ENCODE measurements at places on chromosomes 6 and 20.

DNA sequence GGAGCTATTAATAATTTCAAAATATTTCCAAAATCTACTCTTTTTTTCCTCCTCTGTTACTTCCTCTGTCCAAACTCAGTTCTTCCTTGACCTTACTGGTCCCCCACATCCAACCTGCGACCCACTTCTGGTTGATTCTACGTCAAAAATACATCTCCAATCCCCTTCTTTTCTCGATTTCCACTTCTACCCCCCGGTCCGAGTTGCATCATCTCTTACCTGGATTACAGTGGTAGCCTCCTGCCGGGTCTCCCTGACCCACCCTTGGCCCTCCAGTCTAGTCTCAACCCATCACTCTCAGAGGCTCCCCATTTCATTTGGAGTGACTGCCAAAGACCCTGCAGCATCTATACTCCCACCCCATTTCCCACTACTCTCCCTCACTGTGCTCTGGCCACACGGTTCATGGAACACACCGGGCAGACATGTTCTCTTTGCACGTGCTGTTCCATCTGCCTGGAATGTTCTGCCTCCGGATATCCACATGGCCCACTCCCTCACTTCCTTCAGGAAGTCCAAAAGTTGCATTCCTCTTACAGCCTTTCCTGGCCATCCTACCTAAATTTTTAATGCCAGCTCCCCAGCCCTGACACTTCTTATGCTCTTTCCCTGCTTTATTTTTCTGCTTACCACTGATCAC is 6.1 kb upstream of the CCND3 start:
- no peak for DNase-seq

DNA sequence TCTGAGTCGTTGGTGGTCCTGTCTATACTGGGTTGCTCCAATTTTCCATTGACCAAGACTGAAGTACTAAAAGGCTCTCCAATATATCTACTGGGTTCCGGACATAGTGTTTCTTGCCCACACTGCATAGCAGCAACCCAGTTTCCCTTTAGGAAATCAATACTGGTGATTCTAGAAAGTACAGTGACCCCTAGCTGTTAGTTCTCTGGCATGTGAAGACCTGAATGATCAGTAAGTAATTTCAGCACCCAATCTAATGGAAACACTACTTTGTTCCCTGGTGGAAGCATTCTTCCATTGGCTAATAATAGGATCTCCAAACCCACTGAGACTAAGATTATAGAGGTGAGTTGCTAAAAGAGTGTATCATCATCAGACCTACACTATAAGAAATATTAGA is 40.8 kb upstream of the STMND1 start:
- DNase-seq, result no peak

DNA sequence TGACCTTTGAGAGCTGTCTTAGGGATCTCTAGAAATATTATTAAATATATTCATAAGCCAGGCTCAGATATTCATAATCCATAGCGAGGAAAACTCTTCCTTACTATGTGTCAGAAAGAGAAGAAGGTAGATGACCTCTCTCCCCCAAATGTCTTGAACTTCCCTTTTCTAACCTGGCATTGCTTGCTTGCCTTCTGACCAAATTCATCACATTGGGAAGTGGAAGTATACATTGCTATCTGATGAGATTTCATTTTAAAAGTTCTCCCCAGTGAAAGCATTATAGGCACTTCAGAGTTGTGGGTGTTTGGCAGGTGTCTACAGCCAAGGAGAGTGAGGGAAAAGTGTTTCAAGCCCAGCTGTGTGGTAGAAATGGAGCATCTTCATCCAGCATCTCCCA is 197.3 kb downstream of the ZFAND3 start:
- DNase-seq, result no peak

DNA sequence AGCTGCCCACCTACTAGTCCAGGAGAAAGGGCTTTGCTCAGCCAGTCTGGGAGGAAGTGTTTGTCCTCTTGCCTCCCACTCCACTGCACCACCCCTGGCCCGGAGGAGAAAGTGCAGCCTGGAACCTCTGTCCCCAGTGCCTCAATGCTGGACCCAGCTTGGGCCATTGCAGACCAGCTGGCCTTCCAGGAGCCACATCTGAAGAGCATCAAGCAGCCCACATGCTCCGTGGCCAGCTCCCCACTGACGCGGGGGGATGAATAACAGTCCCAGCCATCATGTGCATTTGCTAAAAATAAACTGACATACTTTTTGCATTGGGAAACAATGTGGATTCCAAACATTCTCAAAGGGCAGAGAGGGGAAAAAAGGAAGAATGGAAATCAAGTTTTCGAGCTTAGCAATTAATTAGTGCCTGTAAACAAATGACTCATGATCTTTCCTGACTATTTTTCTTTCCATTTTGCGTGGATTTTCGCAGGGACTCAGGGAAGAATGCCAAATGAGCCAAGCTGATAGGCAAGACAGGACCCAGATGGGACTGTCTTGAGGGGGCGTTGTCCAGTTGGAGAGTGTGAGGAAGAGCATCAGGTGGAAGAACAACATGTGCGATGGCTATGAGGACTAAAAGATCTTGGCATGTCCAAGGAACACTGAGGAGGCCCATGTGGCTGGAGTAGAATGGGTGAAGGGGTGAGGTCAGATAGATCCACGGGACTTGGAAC is 34.1 kb downstream of the CEBPB start:
- peak; percentile 70 for DNase-seq

Data from HuH-7.5 (cell line).